ENCODE measurements at places on chromosomes 12 and 14. TPM values are rescaled to one million over a fixed set of nuclear protein-coding genes. Genes with fewer than 3 reads are reported as not detected.

DNA sequence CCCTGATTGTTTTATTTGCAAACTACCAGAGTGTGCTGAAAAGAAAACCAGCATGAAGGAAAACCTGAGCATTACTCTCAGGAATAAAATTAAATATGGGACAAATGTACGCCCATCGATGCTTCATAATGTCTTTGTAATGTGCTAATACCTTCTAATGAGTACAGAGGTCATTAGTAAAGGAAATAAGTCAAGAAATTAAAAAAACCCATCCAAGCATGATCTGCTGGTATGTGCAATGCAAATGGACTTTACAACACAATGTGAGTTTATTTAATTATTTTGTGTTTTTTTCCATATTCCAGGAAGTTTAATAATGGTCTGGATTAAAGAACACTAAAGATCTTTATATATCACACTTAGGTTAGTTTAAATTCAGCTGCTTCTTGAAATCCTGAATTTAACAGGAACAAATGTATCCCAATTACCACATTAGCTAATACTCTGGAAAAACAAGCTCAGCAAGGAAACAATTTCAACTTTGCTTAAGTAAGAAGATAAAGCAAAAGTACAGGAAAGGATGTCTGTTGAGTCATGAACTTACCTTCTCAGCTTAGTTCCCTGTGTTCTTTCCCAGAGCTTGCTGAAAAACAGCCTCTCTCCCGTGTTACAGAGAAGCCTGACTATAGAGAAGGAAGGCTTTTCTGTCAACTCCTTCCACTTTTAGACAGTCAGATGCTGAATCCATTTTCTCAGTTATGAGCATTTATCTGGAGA lies 179.3 kb upstream of the TMEM260 start:
- no peak for DNase-seq

NPFF gene
- total RNA-seq, result not detected

GRCh38 chr12:52602552-52602951 lies 1.3 kb upstream of the KRT72 start:
- peak; percentile 44 for DNase-seq

DHRS7 gene
- 36.8 TPM for total RNA-seq

DNA sequence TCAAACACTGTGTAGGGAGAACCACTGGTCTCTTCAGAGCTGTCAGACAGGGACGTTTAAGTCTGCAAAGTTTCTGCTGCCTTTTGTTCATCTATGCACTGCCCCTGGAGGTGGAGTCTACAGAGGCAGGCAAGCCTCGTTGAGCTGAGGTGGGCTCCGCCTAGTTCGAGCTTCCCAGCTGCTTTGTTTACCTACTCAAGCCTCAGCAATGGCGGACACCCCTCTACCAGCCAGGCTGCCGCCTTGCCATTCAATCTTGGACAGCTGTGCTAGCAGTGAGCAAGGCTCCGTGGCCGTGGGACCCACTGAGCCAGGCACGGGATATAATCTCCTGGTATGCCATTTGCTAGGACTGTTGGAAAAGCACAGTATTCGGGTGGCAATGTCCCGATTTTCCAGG lies 24.6 kb upstream of the YBX3 start:
- no peak for DNase-seq

DNA sequence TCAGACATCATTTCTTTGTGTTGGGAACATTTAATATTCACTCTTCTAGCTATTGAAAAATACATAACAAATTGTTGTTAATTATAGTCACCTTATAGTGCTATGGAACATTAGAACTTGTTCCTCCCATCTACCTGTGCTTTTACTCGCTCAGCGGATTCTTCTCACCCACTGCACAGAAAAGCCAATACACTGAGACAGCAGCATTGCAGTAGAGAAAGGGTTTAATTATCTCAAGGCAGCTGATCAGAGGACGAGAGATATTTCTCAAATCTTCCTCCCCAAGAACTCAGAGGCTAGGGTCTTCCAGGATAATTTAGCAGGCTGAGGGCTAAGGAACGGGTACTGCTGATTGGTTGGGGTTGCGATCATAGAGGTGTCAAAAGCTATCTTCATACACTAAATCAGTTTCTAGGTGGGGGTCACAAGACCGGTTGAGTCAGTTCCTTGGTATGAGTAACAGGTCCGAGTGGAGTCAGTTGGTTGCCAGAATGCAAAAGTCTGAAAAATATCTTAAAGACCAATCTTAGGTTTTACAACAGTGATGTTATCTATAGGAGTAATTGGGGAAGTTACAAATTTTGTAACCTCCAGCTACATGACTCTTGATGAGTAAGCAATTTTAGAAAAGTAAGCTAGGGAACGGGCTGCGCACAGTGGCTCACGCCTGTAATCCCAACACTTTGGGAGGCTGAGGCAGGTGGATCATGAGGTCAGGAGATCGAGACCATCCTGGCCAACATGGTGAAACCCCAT lies 173.1 kb downstream of the FBXL14 start:
- DNase-seq, result no peak

GRCh38 chr14:104639471-104639870 lies 34.9 kb upstream of the TMEM179 start:
- DNase-seq, result no peak

- no peak for DNase-seq
These were observed 193.9 kb downstream of the TRHDE start for GRCh38 chr12:72465940-72466630.

DNA sequence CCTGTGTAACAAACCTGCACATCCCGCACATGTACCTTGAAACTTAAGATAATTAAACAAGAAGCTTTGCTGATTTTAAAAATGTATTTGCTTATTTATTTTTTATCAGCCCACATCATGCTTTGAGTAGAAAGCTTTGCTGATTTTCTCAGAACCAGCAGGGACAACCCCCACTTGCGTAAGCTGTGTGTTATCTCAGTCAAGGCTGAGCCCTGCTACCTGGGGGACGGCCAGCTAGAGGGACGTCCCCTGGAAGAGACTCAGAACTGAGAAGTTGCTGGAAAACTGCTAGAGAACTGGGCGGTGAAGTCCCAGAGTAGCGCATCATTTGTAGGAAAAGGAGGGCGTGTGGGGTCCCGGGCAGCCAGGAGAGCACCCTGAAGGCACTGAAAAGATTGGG lies 4.1 kb upstream of the PLEK2 start:
- DNase-seq, result no peak

CAPZA3 gene
- total RNA-seq, result not detected

- no peak for DNase-seq
These were observed 908.5 kb upstream of the FBXO33 start for GRCh38 chr14:40340708-40341107.

GRCh38 chr14:105167303-105168092 lies 1.1 kb downstream of the JAG2 start:
- DNase-seq, result no peak

DNA sequence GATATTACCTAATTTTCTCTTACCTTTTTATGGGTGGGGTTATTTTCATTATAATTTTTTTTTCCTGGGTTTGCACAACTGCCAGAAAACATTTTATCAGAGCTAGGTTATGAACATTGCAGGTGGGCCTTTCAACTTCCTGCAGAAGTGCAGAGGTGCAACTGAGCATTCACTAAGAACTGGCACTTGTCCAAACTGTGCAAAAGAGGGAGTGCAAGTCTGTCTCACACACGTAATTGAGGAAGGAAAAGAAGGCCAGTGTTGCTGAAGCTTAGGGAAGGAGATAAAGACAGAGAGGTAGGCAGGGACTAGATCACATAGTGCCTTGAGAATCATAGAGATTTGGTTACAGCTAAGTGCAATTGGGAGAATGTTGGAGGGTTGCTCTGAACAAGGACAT lies 14.1 kb upstream of the AMN1 start:
- no peak for DNase-seq

SERPINA10 gene
- not detected for total RNA-seq

DNA sequence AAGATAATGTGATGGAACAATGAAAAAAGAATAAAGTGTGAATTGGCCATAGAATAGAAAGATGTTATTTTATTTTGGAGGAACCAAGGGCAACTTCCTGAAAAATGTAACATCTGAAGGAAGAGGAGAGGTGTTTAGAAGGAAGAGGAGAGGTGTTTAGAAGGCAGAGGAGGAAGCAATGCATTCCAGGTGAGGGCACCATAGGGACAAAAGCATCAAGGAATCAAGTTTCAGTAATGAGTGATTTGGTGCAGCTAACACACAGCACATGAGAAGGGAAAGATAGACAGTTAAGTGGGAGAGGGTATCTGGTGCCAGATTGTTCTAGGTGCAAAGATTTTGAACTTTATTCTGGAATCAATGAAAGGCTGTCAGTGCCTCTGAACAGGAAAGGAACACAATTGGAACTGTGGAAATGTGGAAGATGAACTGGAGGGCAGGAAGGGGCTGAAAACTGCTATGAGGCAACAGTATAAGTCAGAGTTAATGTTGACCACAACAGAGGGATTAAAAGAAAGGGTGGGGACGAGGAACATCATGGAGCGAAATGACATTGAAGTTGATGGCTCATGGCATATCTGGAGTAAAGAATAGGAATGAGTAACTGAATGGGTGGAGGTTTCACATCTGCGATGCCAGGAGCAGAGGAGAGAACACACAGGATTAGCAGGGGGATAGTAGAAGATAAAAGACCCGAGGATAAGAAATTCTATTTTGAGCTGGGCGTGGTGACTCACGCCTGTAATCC lies 326.6 kb downstream of the LRIG3 start:
- DNase-seq, result no peak

GOLT1B gene
- total RNA-seq, result 26.6 TPM

DNA sequence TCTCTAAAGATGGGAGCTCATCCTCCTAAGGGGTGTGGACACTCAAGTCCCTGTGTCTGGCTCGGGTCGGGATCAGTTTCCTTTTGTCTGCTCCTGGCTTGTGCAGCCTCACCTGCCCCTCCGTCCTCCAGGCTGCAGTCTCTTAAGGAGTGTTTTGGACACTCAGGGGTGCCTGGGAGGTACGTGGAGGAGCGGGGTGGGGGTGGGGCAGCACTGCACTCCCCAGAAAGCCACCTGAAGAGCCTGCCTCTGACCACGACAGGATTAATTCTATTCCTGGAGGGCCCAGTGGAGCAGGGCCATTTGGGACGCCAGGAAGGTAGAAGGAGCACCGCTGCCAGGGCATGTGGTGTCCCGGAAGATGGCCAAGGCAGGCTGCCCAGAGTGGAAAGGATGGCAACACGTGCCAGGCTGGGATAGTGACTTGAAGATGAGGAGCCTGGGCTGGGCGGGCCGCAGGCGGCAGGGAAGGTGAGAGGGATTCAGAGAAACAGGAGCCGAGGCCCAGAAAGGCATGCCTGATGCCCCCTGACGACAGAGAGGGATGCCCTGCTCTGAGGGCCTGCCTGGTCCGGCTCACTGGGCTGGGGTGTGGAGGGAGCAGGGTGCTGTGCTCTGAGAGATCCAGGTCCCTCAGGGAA lies 14.8 kb upstream of the LRTM2 start:
- peak; percentile 71 for DNase-seq

GRCh38 chr12:20527417-20528163 lies 159.3 kb downstream of the PDE3A start:
- no peak for DNase-seq

GPRC5A gene
- 0.78 TPM for total RNA-seq

- DNase-seq, result no peak
These were observed 41.1 kb upstream of the CFAP54 start for GRCh38 chr12:96448300-96448699.

PRB2 gene
- total RNA-seq, result not detected

DNA sequence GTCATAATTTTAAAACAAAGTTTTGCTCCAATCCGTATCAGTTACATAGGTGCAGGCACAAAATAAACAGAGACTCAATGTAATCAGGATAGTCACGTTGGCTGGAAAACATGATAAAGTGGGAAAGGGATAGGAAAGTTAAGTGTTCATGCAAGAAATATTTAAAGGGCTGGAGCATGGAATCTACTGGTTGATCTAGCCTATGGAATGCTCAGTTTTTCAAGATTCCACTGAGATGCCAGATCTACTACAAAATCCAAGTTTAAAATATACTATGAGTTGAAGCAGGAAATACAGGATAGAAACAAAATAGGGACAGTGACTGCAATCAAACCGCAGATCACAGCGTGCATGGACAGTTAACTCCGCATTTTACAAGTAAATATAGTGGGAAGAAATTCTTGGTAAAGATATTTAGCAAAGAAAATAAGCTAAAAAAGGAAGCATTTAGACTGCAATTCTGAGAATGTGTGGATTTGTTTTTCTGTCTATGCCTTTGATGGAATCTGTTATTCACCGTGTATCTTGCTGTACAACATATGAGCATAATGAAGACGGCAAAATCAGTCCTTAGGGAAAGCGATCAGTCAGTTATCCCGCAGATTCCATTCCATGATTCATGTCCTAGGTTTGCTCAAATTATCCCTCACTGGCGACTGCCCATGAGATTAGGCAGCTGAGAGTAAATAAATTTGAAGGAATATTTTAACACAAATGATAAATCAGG lies 1044.3 kb downstream of the FLRT2 start:
- no peak for DNase-seq

- no peak for DNase-seq
These were observed 220.3 kb upstream of the ARID2 start for GRCh38 chr12:45509187-45509586.

CIDEB gene
- total RNA-seq, result 2.4 TPM

DNA sequence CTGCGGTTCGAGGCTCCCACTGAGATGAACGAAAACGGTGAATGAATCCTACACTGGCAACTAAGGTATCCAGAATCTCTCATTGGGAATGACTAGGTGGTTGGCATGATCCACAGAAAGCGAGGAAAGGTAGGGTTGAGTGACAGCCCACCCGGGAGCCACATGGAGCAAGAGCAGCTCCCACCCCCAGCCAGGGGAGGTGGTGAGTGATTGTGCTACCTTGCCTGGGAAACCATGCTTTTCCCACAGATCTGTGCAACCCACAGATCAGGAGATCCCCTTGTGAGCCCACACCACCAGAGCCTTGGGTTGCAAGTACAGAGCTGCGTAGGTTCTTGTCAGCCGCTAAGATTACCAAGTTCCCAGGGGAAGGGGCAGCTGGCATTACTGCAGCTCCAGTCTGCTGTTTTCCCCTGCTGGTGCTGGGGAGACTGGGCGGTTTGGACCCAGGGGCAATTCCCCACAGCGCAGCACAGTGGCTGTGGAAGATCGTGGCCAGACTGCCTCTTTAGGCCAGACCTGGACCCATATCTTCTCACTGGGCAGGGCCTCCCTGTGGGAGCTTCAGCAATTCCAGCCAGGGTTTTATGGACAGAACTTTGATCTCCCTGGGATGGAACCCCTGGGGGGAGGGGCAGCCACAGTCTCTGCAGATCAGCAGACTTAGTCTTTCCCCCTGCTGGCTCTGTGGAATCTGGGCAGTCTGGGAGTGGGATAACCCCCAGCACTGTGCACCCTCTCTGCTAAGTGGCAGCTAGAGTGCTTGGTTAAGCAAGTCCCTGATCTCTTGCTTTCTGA lies 44.6 kb upstream of the PPP4R3A start:
- no peak for DNase-seq

DNA sequence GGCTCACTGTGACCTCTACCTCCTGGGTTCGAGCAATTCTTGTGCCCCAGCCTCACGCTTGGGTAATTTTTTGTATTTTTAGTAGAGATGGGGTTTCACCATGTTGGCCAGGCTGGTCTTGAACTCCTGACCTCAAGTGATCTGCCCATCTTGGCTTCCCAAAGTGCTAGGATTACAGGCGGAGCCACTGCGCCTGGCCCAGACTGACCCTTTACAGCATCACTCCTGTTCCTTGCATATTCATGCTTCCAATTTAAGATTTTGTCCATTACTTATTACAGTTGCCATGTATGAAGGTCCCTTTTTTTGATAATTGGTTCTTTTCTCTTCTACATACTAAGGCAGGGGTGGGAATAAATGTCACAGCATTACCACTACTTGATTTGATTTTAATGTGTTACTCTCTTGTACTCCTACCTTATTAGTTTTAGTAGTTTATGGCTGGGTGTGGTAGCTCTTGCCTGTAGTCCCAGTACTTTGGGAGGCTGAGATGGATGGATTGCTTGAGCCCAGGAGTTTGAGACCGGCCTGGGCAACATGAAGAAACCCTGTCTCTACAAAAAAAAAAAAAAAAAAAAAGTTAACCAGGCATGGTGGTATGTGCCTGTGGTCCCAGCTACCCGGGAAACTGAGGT lies 46.9 kb downstream of the ADIPOR2 start:
- no peak for DNase-seq

BCL11B gene
- total RNA-seq, result 0.16 TPM

Data from cardiac septum (tissue), 1 donor.